ENCODE measurements at places on chromosomes 16 and 17.

DNA sequence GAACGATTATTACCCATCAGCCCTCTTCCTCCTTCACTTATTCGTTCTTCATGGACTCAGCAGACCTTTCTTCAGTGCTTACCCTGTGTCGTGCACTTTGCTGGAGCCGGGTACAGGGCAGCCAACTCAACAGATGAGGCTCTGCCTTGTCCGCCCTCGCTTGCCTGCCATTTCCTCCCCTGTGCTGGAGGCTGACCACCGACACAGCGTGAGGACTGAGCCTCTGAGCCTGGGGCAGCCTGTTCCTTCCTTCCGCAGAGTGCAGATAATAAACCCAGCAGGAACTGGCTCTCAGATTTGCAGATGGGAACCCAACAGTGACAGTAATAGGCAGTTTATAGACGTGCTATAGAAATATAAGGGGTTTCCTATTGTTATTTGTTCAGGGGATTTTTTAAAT, 7.0 kb upstream of the SLC39A11 start:
- DNase-seq = no peak

GRCh38 chr17:48642843-48643696, 16.9 kb upstream of the HOXB9 start:
- DNase-seq = no peak

GRCh38 chr17:43529947-43530287, 16.2 kb downstream of the ETV4 start:
- no peak for DNase-seq

DNA sequence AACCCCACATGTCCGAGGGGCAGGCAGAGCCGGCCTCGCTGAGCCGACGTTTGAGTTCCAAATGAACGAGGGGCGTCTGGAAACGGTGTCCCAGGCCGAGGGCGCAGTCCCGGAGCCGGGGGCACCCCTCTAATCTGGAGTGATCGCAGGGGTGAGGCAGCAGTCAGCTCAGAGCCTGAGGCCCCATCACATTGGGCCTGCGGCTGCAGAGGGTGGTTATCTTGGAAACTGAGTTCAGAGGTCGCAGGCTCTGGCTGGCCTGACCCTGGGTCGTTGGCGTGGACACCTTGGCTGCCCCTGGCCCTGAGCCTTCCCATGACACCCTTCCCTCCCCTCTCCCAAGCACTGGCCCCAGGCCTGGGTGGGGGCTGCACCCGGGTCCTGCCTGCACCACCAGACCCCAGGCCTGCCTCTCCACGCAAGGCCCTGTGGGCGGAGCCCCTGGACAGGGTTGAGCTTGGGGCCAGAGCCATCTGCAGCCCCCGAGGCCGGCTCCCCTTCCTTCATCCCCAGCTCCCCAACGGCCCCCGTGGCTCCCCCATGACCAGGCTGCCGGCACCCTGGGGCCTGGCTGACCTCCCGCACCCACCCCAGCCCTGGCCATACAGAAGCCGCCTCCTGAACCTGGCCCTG, 45.6 kb downstream of the ZFPM1 start:
- DNase-seq = no peak

GRCh38 chr16:9159839-9160550, 68.6 kb downstream of the HAPSTR1 start:
- DNase-seq = no peak

DNA sequence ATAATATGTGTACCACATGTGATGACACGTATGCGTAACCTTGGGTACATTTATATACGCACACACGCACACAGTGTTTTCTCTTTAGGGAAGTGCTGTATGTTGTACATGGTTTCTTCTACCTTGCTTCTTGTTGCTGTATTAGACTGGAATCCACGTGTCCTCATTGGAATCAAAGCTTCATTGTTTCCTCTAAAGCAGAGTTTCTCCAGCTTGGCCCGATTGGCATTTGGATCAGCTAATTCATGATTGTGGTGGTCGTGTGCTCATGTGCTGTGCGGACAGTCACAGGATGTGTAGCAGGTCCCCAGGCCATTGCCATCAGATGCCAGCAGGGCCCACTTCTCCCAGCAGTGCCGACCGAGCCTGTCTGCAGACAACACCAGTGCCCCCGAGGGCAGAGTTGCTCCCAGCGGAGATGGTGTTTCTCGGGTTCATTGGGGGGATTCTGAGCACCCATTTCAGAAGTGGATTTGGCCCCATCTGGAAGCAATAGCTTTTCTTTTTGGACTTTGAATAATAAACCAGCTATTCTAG, 148.4 kb downstream of the RPTOR start:
- no peak for DNase-seq

- peak; percentile 8 for DNase-seq
These were observed 13.4 kb upstream of the PLLP start for GRCh38 chr16:57297856-57298255.

DNA sequence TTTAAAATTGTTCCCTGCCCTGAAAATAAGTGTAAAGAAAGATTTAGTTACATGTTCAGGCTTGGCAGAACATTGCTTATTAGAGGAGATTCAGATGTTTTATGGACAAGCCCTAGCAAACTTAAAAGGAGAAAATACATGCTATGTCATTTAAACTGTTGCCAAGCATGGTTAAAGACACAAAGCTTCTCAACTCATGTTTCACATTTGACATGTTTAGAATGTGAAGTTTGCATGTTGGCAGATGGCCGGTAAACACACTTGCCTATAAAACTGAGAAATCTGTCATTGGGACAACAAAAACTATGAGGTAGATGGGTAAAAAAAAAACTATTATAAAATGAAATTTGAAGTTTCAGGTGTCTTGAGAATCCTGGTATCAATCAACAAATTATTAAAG, 5.8 kb downstream of the KRTAP29-1 start:
- no peak for DNase-seq

DNA sequence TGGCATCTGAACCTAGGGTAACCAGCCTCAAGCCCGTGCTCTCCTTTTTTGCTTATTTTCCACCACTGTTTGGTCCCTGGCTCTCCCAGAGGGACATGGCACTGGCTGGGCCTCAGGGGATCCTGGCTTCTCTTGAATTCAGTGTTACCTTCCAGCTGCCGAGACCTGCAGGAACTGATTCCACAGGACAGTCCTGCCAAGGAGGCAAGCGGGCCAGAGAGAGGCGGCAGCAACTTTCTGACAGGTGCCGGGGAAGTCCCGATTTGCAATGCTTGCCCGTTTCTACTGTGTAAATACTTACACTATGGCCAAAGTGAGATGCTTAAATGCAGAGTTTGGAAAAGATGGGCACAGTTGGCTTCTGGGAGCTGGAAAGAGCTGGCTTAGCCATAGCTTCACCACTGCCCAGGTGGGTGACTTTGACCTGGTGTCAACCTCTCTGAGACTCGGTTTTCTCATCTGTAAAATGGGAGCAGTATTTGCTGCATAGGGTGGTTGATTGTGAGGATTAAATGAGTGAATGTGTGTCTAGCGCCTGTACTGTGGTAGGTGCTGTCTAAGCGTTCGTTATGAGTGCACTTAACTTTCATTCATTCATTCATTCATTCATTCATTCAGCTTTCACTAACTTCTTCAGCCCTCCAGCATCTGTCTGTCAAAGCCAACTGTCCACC, 124.9 kb downstream of the CMIP start:
- DNase-seq = no peak

GRCh38 chr17:48597778-48598631, 4.4 kb upstream of the HOXB5 start:
- peak; percentile 29 for DNase-seq

DNA sequence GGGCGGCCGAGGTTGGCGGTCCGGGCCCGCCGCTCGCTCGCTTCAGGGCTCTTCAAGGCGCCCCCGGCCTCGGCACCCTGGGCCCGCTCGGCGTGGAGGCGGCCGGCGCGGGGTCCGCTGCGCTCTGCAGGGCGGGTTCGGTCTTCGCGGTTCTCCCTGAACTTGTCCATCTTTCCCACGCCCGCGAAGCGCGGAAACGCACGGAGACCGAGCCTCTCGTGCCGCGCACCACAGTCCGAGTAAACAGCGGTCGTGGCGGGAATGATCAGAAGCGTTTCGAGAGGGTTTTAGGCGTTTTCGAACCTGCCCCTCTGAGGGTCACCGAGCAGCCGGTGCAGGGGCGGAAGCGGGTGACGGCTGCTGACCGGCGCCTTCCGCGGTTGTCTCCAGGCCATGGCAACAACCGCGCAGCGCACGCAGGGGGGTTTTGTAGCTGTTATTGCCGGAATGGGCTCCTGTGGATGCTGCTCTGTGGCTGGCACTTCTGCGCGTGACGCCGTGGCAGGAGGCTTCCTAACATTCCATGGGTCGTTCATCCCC, 414 bp downstream of the NARF start:
- DNase-seq = no peak

DNA sequence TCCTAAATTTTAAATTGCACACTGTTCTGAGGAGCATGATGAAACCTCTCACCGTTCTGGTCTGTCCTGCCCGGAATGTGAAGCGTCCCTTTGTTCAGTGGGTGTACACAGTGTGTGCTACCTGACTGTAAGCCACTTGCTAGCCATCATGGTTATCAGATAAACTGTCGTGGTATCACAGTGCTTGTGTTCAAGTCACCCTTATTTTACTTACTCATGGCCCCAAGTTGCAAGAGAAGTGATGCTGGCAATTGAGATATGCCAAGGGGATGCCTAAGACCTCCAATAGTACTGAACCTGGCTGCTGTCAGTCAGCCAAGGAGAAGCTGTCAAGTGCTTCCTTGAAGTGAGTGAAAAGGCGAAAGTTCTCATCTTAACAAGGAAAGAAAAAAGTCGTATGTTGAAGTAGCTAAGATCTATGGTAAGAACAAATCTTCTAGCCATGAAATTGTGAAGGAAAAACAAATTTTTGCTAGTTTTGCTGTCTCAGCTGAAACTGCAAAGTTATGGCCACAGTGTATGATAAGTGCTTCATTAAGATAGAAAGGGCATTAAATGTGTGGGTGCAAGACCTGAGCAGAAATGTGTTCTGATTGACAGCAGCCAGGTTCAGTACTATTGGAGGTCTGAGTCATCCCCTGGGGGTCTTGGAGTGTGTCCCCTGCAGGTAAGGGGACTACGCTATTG, 5.8 kb downstream of the PIK3R6 start:
- no peak for DNase-seq

GRCh38 chr16:6644916-6645315, 687.7 kb upstream of the RBFOX1 start:
- no peak for DNase-seq

GRCh38 chr17:12545877-12546513, 119.7 kb upstream of the MYOCD start:
- no peak for DNase-seq

DNA sequence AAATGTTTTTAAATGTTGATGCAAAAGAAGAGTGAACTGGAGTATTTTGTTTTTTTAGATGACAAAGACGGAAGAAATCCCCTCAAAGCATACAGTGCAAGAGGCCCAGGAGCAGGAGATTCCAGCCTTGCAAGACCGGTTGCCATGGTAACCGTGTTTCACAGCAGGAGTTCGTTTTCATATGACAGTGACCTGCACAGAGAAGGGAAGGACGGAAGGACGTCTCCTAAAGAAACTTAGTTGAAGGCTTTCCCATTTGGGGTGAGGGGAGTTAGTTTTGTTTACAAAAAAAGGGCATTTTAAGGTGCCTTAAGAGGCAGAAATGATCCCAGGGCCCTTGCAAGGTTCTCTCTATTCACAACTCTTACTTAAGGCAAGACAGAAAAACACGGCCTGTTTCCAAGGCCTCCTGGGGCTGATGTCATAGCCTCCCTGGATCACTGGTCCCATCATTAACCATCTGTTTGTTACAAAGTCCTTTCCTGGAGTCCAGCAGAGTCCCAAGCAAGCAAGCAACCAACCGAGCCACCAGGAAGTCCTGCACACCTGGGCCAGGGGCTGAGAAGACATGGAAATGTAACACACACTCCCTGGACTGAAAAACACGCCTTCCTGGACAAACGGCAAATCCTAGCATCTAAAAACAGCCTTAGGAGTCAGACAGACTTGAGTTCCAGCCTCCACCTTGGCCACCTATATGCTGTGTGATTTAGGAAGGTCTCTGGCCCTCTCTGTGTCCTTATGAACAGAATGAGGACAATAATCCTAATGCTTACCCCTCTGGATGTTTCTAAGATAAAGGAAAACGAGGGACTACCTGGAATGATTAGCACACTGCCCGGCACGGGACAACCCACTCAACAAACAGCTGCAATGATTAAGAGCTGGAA, 30.3 kb upstream of the RPH3AL start:
- no peak for DNase-seq

DNA sequence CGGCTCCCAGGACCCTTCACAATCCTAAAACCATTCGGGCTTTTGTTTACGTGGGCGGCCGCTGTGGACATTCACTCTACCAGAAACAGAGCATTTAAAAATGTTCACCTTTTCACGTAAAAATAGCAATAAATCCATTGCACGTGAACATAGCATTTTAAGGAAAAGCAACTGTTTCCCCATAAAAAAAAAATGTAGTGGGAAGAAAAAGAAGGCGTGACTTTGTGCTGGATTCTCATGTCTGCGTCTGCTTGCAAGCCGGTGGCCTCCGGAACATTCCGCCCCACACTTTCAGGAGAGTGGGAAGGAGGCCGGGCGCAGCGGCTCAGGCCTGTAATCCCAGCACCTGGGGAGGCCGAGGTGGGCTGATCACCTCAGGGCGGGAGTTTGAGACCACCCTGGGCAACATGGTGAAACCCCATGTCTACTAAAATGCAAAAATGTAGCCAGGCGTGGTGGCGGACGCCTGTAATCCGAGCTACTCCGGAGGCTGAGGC, 13.4 kb upstream of the GNG13 start:
- DNase-seq = no peak

DNA sequence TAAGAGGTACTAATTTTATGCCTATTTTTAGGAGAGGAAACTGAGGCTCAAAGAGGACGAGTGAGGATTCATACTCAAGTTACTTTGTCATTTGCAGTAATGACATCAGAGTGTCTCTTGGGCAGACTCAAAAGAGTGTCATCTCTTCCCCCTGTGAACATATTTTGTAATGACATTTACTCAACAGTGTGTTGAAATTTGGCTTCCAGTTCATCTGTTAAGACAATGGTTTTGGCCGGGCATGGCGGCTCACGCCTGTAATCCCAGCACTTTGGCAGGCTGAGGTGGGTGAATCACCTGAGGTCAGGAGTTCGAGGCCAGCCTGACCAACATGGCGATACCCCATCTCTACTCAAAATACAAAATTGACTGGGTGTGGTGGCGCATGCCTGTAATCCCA, 28.9 kb downstream of the WFDC1 start:
- no peak for DNase-seq

DNA sequence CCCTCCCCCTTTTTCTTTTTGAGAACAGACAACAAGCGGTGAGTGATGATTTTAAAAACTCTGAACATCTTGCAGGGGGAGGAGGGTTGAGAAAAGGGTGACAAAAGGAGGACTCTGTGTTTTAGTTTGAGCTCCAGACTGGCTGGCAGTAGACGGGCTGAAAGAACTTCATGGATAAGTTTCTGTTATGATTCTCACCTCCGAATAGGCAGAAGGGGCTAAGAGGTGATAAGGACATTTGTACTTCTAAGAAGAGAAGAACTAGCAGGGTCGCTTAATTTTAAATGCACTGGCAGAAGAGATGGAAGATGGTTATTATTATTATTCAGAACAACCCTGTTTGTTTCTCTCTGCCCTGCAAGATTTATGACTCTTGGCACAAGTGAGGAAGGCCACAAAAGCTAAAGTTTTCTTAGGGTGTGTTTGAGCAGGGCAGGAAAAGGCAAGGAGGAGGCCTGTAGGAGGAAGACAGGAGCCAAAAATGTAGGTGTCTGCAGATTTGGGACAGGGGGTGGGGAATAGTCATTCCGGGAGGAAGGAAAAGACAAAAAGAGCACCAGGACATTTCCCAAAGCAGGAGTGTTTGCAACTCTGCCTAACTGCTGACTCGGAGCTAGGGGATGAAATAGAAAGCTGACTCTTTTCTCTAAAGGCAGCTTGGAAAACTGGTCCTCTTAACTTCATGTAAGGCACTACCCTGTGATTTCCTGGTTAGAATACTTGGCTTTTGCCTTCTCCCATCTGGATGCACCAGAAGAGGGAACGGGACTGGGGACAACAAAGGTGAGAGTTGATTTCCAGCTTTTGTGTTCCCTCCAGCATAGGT, 11.9 kb upstream of the HOXB2 start:
- DNase-seq = no peak
